ENCODE measurements at places on chromosomes 13 and 19.

- peak; percentile 94 for ATAC-seq
Measured at GRCh38 chr13:29369060-29369743, 226.3 kb downstream of the SLC7A1 start.

- ATAC-seq: peak; percentile 46
Measured at GRCh38 chr13:20090349-20090748, 70.5 kb downstream of the GJA3 start.

DNA sequence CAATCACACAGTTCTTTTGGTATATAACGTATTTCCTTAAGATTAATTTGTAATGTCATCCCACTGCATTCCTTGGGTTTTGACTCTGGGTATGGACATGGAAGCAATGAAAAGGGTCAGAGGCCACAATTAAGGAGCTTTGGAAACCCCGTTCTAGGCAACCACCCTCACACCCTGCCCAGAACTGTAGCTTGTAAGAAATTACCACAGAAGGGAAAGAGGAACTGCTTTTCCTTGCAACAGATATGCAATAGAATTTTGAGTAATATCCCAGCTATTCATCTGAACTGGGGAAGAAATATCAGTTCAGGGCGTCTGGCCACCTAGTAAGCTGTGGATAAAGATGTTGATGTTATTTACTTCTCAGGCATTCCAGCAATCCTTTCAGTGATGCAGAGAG, 985 bp upstream of the CLC start:
- no peak for ATAC-seq

GRCh38 chr13:20297181-20297580, 65.1 kb upstream of the GJB6 start:
- no peak for ATAC-seq

GRCh38 chr13:111924678-111925075, 142.3 kb upstream of the SOX1 start:
- no peak for ATAC-seq

DNA sequence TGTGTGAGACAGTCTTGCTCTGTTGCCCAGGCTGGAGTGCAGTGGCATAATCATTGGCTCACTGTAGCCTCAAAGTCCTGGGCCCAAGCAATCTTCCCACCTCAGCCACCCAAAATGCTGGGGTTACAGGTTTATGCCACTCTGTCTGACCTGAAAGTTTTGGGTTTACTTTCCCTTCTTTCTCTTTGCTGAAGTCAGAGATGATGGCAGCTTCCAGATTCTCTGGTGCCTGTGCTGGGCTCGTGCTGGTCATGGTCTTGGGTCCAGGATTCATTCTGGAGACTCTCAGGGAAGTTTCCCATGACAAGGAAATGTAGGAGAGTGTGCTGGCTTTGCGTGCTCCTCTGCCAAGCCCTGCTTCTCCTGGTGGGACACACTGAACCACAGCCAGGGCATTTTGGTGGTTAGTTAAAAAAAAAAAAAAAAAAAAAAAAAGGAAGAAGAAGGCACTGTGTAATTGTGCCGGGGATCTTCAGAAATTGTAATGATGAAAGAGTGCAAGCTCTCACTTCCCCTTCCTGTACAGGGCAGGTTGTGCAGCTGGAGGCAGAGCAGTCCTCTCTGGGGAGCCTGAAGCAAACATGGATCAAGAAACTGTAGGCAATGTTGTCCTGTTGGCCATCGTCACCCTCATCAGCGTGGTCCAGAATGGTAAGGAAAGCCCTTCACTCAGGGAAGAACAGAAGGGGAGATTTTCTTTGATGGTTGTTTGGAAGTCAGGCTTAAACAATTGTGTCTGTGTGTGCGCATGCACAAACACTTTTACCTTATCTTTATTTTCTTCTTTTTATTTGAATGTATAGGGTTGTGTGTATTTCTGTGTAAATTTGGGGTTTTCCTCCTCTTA, at the start of gene ALOX5AP:
ALOX5AP (plus strand) TSS at position 519 of the 847 bp plus-strand sequence; CDS start at position 582, 63 bp downstream.
- ATAC-seq: no peak

- no peak for ATAC-seq
Measured at GRCh38 chr13:82291852-82292251, 1590.4 kb downstream of the SLITRK1 start.

DNA sequence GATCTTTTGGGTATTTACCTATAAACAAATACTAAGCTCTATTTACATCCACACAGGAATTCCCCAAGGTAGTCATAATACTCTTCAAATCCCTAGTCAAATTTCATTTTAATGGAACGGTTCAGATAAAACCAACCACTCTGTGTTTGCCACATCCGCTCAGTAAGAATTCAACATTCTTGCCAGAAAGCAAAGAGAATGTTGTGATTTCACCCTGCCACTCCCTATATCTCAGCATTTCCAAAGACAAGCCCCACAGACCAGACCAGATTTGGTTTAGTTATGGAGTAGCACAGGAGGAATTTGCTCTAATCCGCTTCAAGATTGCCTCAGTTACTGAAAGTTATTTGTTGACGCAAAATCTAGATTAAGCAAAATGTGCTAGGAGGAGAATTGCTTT, 105.6 kb upstream of the SERP2 start:
- peak; percentile 85 for ATAC-seq

DNA sequence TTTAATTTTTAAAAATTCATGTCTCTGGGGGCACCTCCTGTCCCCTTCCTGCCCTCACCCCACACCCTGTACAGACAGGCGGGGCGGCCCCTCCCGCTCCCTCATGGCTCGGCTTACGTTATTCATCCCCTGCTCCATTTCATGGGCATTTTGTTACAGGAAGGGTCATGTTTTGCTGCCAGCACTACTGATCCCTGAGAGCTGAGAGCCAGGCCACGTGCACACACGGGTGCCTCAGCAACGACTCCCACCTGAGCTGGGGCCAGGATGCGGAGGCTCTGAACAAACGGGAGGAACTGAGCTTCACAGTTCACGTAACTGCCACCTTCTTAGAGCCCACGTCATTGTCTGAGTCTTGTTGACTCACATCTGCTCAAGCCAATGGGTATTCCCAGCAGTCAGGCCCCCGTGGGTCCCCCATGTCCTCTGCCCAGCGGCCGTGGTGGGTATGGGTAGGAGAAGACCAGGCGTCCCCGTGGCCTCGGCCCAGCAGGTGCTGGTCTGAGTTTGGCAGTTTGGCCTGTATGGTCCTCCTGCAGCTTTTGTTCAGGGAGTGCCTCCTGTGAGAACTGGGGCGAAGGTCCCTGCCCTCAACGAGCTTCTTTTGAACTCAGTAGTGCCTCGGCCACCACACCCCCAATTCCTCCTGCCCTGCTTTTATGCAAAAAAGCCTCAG, 16.4 kb upstream of the TMEM255B start:
- ATAC-seq: no peak

- no peak for ATAC-seq
Measured at GRCh38 chr19:42683917-42684513, 56.3 kb downstream of the PSG3 start.

DNA sequence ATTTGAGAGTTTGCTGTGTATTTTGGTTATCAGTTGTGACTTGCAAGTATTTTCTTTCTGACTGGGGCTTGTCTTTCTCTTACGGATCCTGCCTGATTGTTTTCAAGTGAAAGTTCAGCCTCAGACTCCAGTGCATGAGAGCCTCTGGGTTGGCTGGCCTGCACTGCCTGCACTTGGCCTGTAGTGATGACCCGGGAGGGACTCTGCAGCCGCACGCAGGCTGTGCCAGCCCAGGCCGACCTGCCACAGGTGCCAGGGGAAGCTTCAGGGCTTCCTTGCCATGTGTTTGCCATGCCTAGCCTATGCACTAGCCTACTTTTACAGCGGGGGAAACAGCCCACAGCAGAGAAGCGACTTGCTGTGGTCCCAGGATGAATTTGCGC, 77.0 kb downstream of the KDM4B start:
- no peak for ATAC-seq

GRCh38 chr19:2650515-2650914, 52.0 kb downstream of the GNG7 start:
- no peak for ATAC-seq

GRCh38 chr13:70339738-70340137, 231.5 kb upstream of the KLHL1 start:
- ATAC-seq: peak; percentile 86

DNA sequence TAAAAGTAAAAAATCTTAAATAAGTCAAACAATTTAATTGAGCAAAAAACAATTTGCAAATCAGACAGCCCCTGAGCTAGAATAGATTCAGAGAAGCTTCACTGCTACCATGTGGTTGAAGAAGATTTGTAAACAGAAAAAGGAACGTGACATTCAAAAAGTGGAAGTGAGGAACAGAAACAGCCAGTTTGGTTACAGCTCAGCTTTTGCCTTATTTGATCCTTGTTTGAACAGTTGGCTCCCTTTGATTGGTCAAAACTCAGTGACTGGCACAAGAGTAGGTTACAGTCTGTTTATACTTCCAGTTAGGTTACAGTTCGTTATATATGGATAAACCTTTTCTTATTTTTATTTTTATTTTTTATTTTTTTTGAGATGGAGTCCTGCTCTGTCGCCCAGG, 5.8 kb downstream of the ZNF221 start:
- no peak for ATAC-seq

DNA sequence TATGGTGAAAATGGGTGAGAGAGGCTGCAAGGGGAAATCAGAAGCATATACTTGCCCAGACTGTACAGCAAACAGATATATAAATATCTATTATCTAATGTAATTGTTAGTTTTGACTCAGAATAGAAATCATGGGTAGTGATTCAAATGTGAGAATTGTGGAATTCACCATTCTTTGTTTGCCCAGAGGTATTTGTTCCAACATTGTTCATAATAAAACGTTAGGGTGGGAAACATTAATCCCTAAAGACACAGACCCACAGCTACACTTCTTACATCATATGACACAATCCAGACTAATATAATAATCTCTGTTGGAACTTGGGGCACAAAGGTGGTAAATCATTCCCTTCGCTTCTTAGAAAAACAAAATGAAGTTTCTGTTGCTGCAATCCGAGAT, 646.5 kb upstream of the SLITRK6 start:
- ATAC-seq: no peak

GRCh38 chr19:5968431-5969373, 9.2 kb downstream of the RANBP3 start:
- no peak for ATAC-seq

- no peak for ATAC-seq
Measured at GRCh38 chr13:73672492-73672891, 461.7 kb downstream of the KLF12 start.

- ATAC-seq: no peak
Measured at GRCh38 chr19:20313894-20314293, 146.9 kb downstream of the ZNF486 start.

DNA sequence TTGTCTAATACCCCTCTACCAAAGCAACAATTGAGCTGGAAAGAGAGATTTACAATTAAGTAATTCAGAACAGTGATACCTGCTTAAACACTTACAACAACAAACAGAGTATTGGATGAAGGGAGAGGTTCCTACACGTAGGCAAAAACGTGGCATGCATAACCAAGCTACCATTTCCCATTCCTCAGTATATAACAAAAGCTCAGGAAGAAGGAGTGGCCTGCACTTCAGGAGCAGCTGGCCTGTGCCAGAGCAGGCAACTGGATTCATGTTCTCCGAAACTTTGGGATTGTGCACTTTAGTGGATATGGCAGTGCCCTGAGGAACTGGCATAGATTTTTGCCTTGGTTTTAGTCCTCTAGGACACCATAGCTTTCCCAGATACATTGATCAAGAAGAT, 630.2 kb upstream of the PCDH9 start:
- no peak for ATAC-seq

DNA sequence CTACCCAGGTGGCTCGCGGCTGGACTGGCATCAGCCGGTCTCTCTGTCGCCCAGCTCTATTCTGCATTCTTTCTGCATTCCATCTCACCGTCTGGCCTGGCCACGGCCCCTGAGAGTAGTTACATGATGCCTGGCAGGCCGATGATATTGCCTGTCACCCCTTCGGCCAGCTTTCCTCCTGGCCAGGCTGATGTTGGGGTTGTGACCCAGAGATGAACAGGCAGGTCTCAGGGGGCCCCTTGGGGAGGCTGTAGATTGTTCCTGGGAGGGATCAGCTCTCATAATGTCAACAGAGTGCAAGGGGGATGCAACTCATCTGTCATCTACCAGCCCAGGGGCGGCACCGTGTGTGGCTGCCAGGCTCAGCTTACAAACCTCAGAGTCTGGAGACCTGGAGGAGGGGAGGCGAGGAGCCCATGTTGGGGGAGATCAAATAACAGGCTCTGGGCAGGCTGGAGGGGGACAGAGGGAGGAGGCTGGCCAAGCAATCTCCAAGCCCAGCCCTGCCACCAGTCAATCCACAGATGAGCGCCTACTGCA, 13.6 kb upstream of the FBXO17 start:
- ATAC-seq: peak; percentile 95

- no peak for ATAC-seq
Measured at GRCh38 chr13:111267784-111268183, 52.7 kb upstream of the TEX29 start.

- no peak for ATAC-seq
Measured at GRCh38 chr19:1261538-1261797, 7.7 kb upstream of the CIRBP start.

GRCh38 chr19:46211201-46211881, 18.2 kb upstream of the IGFL1 start:
- peak; percentile 74 for ATAC-seq

- no peak for ATAC-seq
Measured at GRCh38 chr19:4507150-4507452, 11.2 kb downstream of the PLIN4 start.

- ATAC-seq: peak; percentile 56
Measured at GRCh38 chr19:8569066-8569771, 8.0 kb downstream of the MYO1F start.

DNA sequence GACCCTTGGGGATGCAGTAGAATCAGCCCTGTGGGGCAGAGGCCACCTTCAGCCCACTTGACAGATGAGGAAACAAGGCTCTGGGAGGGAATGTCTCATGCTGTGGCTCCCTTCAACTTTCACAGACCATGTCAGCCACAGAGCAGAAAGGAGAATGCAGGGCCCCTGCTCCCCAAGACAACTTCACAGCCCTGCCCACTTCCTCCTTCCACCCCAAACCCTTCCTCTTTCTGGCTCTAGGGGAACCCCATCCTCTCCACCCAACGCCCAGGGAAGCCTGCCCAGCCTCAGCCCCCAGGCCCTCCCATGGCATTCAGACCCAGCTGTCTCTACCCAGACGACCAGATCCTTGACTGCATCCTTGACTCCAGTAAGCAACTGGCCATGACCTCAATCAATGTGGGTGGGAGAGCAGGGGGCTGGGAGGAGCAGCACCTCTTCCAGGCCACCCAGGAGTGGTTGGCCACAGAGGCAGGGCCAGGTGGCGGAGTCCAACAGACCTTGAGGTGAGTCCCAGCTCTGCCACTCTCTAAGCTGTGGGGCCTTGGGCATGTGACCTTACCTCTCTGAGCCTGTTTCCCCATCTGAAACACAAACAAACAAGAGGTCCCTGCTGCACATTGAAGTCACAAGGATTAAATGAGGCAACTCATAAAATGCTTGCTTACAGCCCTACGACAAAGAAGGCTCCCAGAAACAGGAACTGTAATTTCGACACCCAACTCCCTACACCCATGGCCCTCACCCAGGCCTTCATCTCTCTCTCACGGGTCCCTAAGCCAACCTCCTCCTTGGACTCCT, 15.8 kb downstream of the DEDD2 start:
- no peak for ATAC-seq

- ATAC-seq: no peak
Measured at GRCh38 chr19:41174297-41174928, 18.6 kb upstream of the CYP2S1 start.
